ENCODE measurements at places on chromosomes 16 and 17.

- no peak for DNase-seq
Observed at GRCh38 chr16:68490358-68490757, 42.0 kb upstream of the SMPD3 start.

- DNase-seq = no peak
Observed at GRCh38 chr17:29021226-29021625, 15.4 kb upstream of the SEZ6 start.

- DNase-seq = no peak
Observed at GRCh38 chr16:46830417-46830901, 521 bp downstream of the C16orf87 start.

DNA sequence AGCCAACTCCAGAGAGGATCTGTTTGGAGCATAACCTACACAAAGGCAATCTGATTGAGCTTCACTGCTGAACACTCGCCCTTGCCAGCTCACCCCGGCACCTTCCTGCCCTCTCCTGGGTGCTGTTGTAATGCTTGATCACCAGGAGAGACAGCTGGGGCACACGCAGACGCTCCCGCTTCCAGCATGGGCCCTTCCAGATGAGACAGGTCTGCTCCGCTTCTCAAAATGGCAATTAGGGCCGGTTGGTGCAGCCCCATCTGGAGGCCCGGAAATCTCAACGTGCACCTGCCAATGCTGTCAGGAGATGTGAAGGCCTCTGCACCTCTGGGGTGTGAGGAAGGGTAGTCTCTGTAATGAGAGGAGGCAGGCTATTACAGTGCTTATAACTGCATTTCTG lies 206.1 kb downstream of the ABCC12 start:
- no peak for DNase-seq

DNA sequence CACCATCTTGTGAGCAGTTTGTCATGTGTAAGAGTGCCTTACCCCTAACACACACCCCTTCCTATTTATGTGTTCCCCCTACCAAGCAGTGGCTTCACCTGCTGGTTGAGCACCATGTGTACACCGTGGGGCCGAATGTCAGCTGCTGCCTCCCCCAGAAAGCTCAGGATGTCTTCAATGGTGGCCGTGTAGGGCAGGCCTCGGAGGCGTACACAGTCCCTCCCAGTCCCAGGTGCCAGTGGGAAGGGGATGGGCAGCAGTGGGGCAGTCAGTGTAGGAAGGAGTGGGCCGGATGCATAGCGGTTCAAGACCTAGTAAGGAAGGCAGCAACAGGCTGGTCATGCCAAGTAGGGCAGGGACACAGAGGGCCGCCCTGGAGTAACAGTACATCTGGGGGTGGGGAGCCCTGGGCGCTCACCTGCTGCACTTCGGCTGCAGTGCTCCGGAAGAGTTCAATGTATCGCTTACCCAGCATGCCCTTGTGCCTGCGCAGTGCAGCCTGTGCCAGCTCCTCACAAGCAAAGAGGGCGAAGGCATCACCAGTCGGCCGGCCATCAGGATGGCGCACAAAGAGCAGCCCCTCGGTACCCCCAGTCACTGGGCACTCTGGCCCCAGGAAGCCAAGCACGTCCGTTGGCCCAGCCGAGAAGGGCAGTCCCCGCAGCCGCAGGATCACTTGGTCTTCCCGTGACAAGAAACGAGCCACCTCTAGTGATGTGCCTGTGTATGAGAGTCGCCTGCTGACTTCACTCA lies 4.4 kb downstream of the ESRP2 start:
- no peak for DNase-seq

DNA sequence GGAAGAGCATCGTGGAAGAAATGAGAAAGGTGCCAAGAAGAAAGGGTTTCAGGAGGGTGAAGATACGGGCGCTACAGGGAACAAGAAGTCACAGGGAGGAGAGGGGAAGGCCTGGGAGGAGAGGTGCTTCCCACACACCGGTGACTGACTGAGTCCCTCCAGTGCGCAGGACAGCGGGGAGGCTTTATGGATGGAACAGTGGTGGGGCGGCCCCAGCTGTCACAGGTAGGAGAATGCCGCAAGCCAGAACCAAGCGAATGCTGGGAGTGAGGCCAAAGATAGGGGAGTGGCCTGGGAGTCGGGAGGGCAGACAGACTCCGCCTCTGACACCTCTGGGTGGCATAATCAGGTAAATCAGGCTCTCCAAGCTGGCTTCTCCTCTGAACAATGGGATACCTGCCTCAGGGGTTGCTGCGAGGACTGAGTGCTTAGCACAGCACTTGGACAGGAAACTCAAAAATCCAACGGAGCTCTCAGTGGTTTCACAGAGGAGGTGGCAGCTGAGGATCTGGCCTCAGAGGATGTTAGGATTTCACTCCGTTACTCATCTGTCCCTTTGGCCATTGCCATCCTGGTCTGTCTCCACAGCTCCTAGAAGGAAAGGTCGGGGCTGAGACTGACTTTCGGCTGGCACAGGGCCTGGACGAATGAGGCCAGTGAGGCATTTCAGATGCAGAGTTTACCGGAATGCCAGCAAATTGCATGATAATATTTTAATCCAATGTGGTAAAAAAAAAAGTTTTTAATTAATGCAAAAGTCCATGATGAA lies 717 bp upstream of the CNP start:
- peak; percentile 89 for DNase-seq

GRCh38 chr16:6177616-6178180 lies 1080.1 kb upstream of the EEF2KMT start:
- DNase-seq = no peak

GRCh38 chr16:56102183-56102686 lies 89.1 kb upstream of the GNAO1 start:
- DNase-seq = no peak

- no peak for DNase-seq
Observed at GRCh38 chr16:1152123-1152638, 725 bp upstream of the CACNA1H start.

GRCh38 chr17:6096201-6097004 lies 26.2 kb downstream of the WSCD1 start:
- no peak for DNase-seq

DNA sequence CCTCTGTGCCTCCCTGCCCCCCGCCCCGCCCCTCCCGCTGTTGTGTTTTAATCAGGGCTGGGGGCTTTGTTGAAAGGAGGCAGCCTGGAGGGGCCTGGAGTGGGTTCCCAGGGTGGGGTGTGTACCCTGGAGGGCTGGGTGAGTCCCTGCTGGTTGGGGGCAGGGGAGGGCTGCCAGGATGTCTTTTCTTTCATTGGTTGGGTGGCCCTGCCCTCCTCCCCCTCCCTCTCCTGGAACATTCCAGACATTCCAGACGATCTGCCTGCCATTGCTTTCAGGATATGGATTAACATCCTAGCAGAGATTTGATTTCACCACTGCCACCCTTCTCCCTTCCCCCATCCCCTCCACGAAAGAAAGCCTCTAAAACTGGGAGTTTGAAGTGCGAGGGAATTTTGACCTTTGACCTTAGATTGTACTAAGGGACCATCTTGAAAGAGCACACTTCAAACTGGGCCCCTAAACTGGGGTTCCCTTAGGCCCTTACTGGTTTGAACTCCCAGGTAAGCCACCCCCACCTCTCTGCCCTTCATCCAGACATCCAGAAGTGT lies 25.3 kb downstream of the IGF2BP1 start:
- no peak for DNase-seq

DNA sequence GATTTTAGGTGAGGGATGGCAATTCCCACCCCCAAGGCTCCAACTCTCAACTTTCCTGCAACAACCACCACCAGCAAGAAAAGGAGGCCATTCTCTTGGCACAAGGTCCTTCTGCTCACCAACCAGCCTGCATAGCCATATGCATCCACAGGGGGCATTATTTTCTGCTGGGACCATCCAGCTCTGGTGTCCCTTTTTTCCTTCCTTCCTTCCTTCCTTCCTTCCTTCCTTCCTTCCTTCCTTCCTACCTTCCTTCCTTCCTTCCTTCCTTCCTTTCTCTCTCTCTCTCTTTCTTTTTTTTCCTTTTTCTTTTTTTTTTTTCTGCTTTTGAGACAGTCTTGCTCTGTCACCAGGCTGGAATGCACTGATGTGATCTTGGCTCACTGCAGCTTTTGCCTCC lies 21.1 kb upstream of the COX10 start:
- DNase-seq = peak; percentile 26

GRCh38 chr16:66503612-66504011 lies 46.3 kb downstream of the TK2 start:
- DNase-seq = no peak

- no peak for DNase-seq
Observed at GRCh38 chr17:7894226-7894625, 5.6 kb downstream of the CHD3 start.

DNA sequence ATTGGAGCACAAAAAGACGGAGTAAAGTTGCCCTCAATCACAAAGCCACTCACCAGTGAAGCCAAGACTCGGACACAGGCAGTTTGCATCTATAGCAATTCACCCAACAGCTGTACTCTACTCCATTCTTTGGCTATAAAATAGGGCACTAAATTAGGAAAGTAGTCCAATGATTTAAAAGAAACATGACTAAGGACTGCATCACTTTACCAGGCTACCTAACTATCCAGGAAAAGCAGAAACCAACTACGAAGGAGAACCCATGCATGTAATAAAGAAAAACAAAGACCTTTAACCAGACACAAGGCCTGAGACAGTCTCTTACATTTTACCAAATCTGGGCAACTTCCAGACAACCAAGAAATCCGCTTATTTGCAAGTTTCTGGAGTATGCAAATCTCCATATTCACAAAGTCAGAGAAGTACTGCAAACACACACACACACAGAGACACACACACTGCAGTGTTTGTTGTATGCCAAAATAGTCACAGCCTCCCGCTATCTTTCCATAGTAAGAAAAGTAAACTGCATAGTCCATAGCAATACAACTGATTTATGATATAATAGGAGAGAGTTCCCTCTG lies 59.8 kb downstream of the CDH11 start:
- no peak for DNase-seq

- DNase-seq = peak; percentile 77
Observed at GRCh38 chr16:86072328-86073102, 173.6 kb downstream of the IRF8 start.

DNA sequence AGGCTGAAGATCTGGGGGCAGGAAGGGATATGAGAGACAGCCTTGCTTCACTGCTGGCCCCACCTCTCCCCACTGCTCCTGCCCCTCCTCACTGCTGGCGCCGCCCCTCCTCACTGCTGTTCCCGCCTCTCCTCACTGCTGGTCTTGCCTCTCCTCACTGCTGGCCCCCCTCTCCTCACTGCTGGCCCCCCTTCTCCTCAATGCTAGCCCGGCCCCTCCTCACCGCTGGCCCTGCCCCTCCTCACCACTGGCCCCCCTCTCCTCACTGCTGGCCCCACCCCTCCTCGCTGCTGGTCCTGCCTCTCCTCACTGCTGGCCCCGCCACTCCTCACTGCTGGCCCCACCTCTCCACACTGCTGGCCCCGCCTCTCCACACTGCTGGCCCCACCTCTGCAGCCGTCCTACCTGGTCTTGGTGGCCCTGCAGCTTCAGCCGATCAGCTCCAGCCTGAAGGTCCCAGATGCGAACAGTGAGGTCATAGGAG lies 9.5 kb upstream of the PAM16 start:
- peak; percentile 75 for DNase-seq

- no peak for DNase-seq
Observed at GRCh38 chr17:78351449-78352006, 8.3 kb downstream of the SOCS3 start.

- peak; percentile 50 for DNase-seq
Observed at GRCh38 chr16:674968-675883, at the start of gene RHBDL1. RHBDL1 (plus strand) TSS chr16:675671; CDS start chr16:675791, 120 bp downstream.

DNA sequence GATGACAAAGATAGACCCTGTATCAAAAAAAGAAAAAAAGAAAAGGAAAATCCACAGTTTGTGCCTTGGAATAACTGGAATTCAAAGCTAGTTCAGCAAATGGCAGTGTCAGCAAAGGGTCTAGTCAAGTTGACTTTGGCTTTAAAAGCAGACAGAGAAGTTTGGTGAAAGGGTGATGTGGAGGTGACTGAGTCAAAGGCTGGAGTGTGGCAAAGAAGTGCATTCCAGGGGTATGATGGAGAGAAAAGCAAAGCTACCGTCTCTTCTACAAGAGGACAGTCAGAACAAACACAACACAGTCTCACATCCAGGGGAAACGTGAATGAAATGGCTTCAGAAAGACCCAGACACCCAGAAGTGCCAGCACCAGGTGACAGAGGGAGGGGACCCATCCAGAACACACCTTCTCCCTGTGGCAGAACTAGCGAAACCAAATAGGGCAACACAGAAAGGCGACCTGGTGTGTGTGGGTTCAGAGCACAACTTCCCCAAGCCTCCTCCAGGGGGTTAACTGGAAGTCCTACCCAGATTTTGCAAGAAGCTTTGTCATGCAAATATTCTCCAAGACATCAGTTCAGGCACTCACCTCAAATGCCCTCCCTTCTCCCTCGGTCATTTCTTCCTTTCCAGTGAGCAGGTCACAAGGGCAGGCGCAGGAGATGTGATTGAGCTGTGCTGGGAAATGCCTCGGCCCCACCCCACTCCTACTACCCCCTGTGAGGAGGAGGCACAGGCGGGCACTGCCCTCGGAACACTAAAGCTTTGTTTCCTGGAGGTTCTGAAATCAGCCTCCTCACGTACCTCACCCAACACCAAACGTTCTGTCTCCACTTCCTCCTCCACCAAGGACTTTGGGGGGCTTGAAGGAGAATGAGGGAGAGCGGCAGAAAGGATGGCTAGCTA lies 481.9 kb downstream of the SOX9 start:
- no peak for DNase-seq

DNA sequence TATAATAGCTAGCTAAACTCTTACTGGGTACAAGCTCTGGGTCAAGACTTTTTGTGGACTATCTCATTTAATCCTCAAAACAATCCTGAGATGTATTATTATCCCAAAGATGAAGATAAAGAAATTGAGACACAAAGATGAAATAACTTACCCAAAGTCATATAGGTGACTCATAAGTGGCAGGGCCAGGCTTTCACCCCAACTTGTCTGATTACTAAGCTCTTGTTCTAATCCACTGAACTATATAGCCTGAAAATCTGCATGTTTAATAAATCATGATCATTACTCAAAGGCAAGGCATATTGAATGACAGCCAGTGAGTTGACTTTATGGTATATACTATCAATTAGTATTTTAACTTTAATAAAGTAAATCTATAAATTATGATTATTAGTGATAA lies 77.4 kb downstream of the SKAP1 start:
- no peak for DNase-seq

DNA sequence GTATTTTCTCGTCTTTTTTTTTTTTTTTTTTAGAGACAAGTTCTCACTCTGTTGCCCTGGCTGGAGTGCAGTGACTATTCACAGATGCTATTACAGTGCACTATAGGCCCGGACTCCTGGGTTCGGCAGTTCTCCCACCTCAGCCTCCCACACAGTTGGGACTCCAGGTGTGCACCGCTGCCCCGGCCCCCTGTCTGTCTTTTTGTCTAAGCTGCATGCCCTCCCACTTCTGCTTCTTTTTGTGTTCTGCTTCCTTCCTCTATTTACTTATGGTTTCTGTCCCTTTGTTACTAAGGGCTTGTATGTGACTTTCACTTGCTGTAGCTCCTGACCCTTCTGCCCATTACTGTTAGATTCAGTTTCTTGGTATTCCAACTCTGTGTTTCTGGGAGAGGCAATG lies 20.5 kb downstream of the SLC7A6 start:
- DNase-seq = no peak
